CD4-positive, alpha-beta T cell treated with Interleukin-21 for 1 hour (primary cell): ENCODE measurements at places on chromosomes 2 and 18.

- DNase-seq, result no peak
Measured at GRCh38 chr2:141259683-141260082, 871.1 kb downstream of the LRP1B start.

- DNase-seq, result no peak
Measured at GRCh38 chr18:70553936-70554260, 265.1 kb downstream of the SOCS6 start.

DNA sequence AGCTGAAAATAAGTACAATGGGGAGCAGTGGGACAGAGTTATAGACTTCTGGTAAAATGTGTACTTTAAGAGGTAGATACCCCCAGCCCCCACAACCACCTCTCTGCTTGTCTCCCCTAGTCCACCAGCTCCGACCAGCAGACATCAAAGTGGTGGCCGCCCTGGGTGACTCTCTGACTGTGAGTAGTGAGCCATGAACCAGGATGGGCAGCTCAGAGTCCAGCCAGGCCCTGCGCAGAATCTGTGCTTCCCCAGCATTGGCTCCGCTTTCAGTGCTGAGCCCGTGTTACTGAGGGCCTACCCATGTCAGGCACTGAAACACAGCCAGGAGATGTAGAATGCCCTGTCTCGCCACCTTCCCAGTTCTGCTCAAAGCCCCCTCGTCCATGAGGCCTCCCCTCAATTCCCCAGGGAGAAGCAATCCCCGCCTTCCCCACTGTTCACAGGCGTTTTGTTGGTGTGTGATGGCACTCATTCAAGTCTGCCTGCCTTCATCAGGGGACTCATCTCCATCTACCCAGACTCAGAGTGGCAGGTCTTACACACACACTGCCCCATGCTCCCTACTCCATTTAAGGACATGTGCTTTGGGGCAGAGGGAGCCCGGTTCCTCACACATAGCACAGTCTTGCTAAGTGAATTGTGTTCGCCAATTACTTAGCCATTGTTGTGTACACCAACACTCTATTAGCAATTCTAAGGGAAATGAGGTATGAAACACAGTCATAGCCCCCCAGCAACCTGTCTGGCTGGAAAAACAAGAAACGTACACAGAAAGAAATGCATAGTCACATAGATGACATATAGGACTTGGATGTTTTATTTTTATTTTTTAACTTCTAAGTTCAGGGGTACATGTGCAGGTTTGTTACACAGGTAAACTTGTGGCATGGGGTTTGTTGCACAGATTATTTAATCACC lies 122.6 kb downstream of the PLB1 start:
- no peak for DNase-seq

GRCh38 chr2:207088839-207089238 lies 76.9 kb downstream of the KLF7 start:
- no peak for DNase-seq

DNA sequence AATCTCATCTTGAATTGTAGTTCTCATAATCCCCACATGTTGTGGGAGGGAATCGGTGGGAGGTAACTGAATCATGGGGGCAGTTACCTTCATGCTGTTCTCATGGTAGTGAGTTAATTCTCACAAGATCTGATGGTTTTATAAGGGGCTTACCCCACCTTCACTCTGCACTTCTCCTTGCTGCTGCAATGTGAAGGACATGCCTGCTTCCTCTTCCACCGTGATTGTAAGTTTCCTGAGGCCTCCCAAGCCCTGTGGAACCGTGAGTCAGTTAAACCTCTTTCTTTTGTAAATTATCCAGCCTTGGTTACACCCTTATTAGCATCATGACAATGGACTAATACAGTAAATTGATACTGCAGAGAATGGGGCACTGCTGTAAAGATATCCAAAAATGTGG lies 57.9 kb downstream of the SCN7A start:
- DNase-seq, result no peak

- no peak for DNase-seq
Measured at GRCh38 chr2:172387361-172387760, 40.0 kb upstream of the ITGA6 start.

DNA sequence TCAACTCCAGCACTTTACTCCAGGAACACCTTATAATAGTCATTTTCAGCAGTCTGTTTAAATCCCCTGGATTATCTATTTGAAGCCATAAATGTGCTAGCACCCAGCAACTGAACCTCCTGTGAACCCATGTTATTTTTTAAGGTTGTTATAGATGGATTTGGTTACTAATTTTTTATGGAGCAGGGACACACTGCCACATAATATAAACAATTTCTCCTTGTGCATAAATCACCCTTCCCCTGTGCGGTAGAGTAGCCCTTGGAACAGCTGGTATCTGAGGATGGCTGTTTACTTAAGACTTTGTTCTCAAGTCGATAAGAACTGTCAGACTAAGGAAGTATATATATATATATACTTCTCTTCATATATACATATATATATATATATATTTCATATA lies 367.4 kb downstream of the EPHA4 start:
- DNase-seq, result no peak
